ENCODE measurements at places on chromosomes 2 and 18. TPM values are rescaled to one million over a fixed set of nuclear protein-coding genes. Genes with fewer than 3 reads are reported as not detected.

The EFEMP1 gene
- total RNA-seq, result 82.1 TPM

The CTAGE1 gene
- not detected for total RNA-seq

The TUBA4B gene
- not detected for total RNA-seq

The ACADL gene
- total RNA-seq, result not detected

The ITGA4 gene
- total RNA-seq, result 58.6 TPM

The GPR35 gene
- total RNA-seq, result not detected

The RAX gene
- not detected for total RNA-seq

The CCDC141 gene
- total RNA-seq, result not detected

The LYPD6B gene
- total RNA-seq, result 0.13 TPM

The OTOF gene
- not detected for total RNA-seq

The CD226 gene
- 1.4 TPM for total RNA-seq

The OXER1 gene
- total RNA-seq, result 0.13 TPM

The SCTR gene
- not detected for total RNA-seq

The ALPG gene
- total RNA-seq, result not detected

The ERFE gene
- 2.4 TPM for total RNA-seq

The TTN gene
- under 0.01 TPM for total RNA-seq

The RIT2 gene
- total RNA-seq, result not detected

The PPP1R1C gene
- 0.96 TPM for total RNA-seq

The CTLA4 gene
- total RNA-seq, result not detected

The HADHA gene
- 125 TPM for total RNA-seq

The TXNDC9 gene
- 60.2 TPM for total RNA-seq

The MC4R gene
- not detected for total RNA-seq

The SCN2A gene
- total RNA-seq, result 0.26 TPM

All from epithelial cell of alveolus of lung (primary cell).